ENCODE measurements at places on chromosomes 6 and 20.

DNA sequence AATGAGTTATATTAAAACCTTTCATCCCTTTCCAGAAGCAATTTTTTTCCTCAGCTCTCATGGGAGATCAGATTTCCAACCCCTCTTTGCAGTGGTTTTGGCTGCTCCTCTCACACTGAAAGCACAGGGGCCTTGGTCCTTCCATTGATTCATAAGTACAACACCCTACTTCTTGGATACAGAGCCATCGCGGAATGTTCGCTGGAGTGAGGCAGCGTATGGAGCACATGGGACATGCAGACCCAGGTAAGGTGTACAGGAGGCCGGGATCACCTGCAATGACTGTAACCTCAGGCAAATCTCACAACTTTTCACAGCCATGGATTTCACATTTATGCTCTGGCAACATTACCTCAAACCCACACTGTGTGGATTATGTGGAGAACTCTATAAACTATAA, 75.2 kb upstream of the HEY2 start:
- DNase-seq: no peak
- H3K27me3 ChIP-seq: no peaks in the 10 kb centered on the region
- H3K4me1 ChIP-seq: no peaks in the 10 kb centered on the region
- H3K27ac ChIP-seq: no peak overlapping the region

GRCh38 chr20:20547221-20547875, 165.1 kb downstream of the RALGAPA2 start:
- no peaks in the 10 kb centered on the region for H3K27me3 ChIP-seq
- DNase-seq: no peak
- H3K4me3 ChIP-seq: no peak overlapping the region
- H3K27ac ChIP-seq: no peak overlapping the region
- H3K4me1 ChIP-seq: peaks cover 25% of the 10 kb centered on the region

DNA sequence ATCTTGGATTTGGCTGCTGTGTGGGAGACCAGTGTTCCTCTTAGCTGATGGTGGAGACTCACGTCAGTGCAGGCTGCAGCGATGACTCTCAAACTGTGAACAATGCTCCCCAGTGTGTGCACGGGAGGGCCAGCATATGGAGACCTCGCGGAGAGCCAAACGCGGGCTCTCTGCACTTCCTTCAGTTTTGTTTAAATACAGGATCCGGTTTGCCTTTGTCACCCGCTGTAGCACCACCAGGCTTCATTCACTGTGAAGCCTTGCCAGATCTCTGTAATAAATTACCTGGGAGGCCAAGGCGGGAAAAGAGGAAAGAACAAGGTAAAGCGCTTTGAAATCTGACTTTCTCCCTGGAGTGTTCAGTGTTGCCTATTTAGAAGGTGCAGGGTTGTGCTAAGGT, 30.7 kb upstream of the TMEM14A start:
- no peaks in the 10 kb centered on the region for H3K27me3 ChIP-seq
- no peaks in the 10 kb centered on the region for H3K36me3 ChIP-seq
- no peak overlapping the region for H3K27ac ChIP-seq

DNA sequence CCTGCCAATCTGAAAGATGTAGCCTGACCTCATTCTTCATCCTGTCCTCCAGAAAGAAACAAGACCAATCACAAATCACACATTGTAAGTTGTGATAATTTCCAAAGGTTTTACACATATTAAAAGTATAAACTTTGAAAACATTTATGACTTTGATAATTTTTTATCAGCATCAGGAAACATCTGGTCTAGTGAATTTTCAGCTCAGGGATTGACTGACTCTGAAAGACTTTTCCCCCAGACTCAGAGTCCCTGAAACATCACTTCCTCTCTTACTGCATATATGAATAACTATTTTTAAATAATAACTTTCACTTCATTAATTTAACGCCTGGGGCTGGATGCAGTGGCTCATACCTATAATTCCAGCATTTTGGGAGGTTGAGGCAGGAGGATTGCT, 48.5 kb upstream of the SSTR4 start:
- H3K36me3 ChIP-seq: no peaks in the 10 kb centered on the region
- H3K27ac ChIP-seq: no peak overlapping the region
- no peaks in the 10 kb centered on the region for H3K4me1 ChIP-seq
- H3K27me3 ChIP-seq: no peaks in the 10 kb centered on the region
- H3K4me3 ChIP-seq: no peak overlapping the region

GRCh38 chr20:62365814-62366369, 1.2 kb downstream of the LAMA5 start:
- DNase-seq: no peak
- no peaks in the 10 kb centered on the region for H3K27me3 ChIP-seq
- peak overlapping the region; percentile 58 for H3K4me3 ChIP-seq
- H3K36me3 ChIP-seq: peaks cover 2% of the 10 kb centered on the region
- peak overlapping the region; percentile 40 for H3K27ac ChIP-seq
- H3K4me1 ChIP-seq: peaks cover 46% of the 10 kb centered on the region

DNA sequence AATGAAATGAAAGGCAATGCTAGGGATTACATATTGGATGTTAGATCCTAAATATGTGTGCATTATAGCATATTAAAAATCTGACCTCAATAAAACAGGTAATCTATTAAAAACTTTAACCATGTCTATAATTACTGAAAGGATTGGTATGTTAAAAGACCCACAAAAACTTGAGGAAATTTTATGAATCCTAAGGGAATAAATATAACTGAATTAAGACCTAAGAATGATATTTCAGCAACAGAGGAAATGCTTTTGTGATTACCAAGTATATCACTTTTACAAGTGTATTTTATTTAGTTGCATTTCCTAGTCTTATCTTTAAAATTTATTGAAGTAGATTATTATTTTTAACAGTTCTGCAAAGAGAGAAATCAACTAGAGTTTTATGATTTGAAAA, 571.5 kb downstream of the HDGFL1 start:
- H3K4me1 ChIP-seq: no peaks in the 10 kb centered on the region
- no peak overlapping the region for H3K27ac ChIP-seq
- no peak for DNase-seq
- no peaks in the 10 kb centered on the region for H3K27me3 ChIP-seq

GRCh38 chr6:54100411-54101006, 10.7 kb upstream of the MLIP start:
- H3K27ac ChIP-seq: no peak overlapping the region
- no peaks in the 10 kb centered on the region for H3K36me3 ChIP-seq
- no peak overlapping the region for H3K4me3 ChIP-seq
- no peak for DNase-seq
- H3K4me1 ChIP-seq: no peaks in the 10 kb centered on the region

DNA sequence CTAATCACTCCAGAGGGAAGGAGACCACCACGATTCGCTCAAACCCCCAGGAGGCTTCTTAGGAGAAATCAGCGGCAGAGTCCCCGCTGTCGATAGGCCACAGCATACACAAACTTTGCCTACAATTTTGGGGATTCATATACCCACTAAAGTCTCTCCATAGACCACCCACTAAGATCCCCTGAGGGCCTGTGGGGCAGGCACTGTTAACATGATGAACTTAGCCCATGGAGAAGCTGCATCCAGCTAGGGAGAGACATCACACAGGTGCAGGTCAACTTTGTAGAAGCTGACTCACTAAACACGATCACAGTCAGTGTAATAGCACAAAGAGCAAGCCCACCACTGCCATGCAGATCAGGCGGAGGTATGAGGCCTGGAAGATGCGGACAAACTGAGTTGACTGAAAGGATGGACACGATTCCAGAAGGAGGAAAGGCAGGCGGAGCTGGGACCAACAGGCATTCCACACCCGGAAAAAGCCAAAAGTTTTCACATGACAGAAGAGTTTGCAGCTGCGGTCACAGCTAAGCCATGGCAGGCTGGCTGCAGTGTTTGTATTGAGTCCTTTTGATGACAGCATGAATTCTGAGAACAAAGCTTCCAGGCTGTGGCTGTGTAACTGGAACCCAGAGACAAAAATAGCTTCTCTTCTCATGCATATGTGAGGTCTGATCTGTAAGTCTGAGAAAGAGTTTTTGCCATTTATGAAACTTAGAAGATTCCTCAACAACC, 75.7 kb upstream of the QKI start:
- H3K27ac ChIP-seq: no peak overlapping the region
- no peaks in the 10 kb centered on the region for H3K27me3 ChIP-seq
- no peak for DNase-seq

DNA sequence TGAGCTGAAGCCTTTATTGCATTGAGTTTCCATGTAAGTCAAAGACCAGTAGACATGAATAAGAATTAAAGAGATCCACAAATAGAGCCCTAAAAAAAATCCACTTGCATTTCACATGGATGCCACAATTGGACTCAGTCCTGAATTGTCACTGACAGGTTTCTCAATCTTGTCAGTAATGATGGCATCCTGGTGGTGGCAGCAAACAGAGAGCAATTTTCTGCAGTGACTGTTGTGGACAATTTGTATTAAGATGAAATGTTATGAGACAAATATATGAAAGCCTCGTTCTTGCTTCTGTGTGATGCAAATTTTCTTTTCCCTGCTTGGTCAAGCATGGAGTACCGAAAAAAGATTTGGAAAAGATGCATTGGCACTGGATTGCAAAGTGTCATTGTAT, 278.9 kb downstream of the SAMD5 start:
- H3K4me1 ChIP-seq: no peaks in the 10 kb centered on the region
- no peak overlapping the region for H3K27ac ChIP-seq
- no peak overlapping the region for H3K4me3 ChIP-seq
- no peak for DNase-seq
- H3K36me3 ChIP-seq: no peaks in the 10 kb centered on the region
- no peaks in the 10 kb centered on the region for H3K27me3 ChIP-seq

GRCh38 chr20:36092398-36093024, 62.0 kb upstream of the EPB41L1 start:
- no peaks in the 10 kb centered on the region for H3K36me3 ChIP-seq
- H3K4me1 ChIP-seq: peaks cover 13% of the 10 kb centered on the region
- no peak for DNase-seq
- no peaks in the 10 kb centered on the region for H3K27me3 ChIP-seq

- H3K4me1 ChIP-seq: no peaks in the 10 kb centered on the region
- no peak overlapping the region for H3K27ac ChIP-seq
- H3K36me3 ChIP-seq: no peaks in the 10 kb centered on the region
- H3K27me3 ChIP-seq: no peaks in the 10 kb centered on the region
- DNase-seq: no peak
- H3K4me3 ChIP-seq: no peak overlapping the region
These were observed 225.4 kb upstream of the ZFP64 start for GRCh38 chr20:52416953-52417352.

DNA sequence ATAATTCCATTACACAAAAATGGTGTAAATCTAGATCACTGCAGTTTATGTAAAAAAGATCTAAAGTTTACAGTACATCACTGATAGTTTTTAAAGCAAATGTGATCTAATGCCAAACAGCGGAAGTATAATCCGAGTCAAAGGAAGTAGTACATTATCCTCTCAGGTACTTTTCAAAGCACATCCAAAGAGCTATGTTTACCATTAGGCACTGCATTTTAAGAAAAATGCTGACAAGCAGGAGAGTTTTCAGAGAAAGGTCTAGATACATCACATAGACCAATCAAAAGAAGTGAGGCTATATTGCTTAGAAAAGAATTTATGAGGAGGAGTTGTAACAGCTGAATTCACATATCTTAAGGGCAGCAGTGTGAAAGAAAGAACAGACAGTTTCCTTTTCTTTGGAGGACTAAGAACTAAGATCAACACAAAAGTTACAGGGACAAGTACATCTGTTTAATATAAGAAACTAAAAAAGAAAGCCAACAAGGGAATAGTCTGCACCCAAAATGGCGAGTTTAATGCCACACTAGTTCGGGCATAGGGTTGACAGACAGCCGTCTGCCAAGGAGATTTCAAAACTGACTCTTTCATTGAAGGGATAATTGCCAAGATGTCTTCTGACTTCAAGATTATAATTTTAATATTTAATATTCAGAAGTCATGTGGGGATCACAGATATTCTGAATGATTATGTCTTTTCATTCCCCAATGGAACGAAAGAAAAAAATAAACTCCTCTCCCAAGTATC, 1.4 kb downstream of the ZNF184 start:
- no peak overlapping the region for H3K27ac ChIP-seq
- H3K27me3 ChIP-seq: no peaks in the 10 kb centered on the region

GRCh38 chr6:131776985-131777384, 30.8 kb upstream of the ENPP1 start:
- no peak overlapping the region for H3K27ac ChIP-seq
- H3K27me3 ChIP-seq: no peaks in the 10 kb centered on the region
- no peak for DNase-seq
- no peaks in the 10 kb centered on the region for H3K4me1 ChIP-seq
- no peaks in the 10 kb centered on the region for H3K36me3 ChIP-seq

DNA sequence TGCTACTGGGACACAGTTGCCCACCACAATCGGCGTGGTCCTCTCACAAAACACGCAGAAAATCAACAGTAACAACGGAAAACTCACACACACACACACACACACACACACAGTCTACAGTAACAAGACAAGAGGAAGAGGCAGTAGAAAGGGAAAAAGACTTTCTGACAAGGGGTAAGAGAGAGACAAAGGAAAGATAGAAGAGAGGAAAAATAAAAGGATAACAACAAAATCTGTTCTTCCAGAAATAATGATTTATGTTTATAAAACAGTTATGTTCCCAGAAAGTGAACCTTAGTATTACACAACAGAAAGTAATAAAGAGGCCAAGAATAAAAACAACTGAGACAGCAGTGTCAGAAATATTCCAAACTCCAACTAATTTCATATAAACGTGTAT, 2.9 kb downstream of the RANBP9 start:
- no peaks in the 10 kb centered on the region for H3K36me3 ChIP-seq
- H3K4me3 ChIP-seq: peak overlapping the region; percentile 41
- peaks cover 8% of the 10 kb centered on the region for H3K4me1 ChIP-seq
- H3K27ac ChIP-seq: peak overlapping the region; percentile 84
- no peak for DNase-seq

DNA sequence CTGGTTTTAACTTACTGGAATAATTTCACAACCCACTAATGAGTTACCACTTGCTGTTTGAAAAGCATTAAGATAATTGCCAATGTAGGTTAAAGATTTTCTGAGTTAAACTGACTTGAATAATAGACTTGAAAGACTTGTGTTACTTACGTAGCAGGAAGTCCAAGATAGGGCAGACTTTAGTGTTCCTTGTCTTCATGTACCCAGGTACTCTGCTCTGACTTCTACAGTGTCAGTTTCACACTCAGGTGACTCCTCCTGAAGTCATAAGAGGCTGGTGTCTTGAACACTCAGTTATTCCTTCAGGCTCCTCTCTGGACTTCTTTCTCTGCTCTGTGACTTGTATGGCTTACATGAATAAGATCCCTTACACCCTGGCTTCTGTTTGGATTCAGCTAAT, 76.3 kb upstream of the SGK1 start:
- H3K36me3 ChIP-seq: no peaks in the 10 kb centered on the region
- no peaks in the 10 kb centered on the region for H3K27me3 ChIP-seq
- H3K4me1 ChIP-seq: no peaks in the 10 kb centered on the region
- no peak overlapping the region for H3K4me3 ChIP-seq

GRCh38 chr6:127298475-127298874, 31.8 kb downstream of the RNF146 start:
- peaks cover 2% of the 10 kb centered on the region for H3K4me1 ChIP-seq
- H3K27ac ChIP-seq: no peak overlapping the region
- no peak for DNase-seq
- H3K36me3 ChIP-seq: no peaks in the 10 kb centered on the region
- H3K27me3 ChIP-seq: no peaks in the 10 kb centered on the region
- H3K4me3 ChIP-seq: no peak overlapping the region

Data from liver (tissue), 10 donors.